SJCRH30 (cell line): ENCODE measurements at places on chromosomes 2 and 18. TPM values are rescaled to one million over a fixed set of nuclear protein-coding genes. Genes with fewer than 3 reads are reported as not detected.

C2orf49 gene
- 19.6 and 21.6 TPM in 2 replicates for total RNA-seq

GRB14 gene
- total RNA-seq: not detected in 2 replicates

SDC1 gene
- total RNA-seq: 61.8 and 62.6 TPM in 2 replicates

EPAS1 gene
- 16.5 and 17.3 TPM in 2 replicates for total RNA-seq

FOSL2 gene
- 30.0 and 30.7 TPM in 2 replicates for total RNA-seq

MYL12B gene
- total RNA-seq: 106 and 118 TPM in 2 replicates
